ENCODE measurements at places on chromosomes 16 and 17. TPM values are rescaled to one million over a fixed set of nuclear protein-coding genes. Genes with fewer than 3 reads are reported as not detected.

- peak; percentile 21 for DNase-seq
Measured at GRCh38 chr17:55527540-55528118, 16.4 kb upstream of the SMIM36 start.

DNA sequence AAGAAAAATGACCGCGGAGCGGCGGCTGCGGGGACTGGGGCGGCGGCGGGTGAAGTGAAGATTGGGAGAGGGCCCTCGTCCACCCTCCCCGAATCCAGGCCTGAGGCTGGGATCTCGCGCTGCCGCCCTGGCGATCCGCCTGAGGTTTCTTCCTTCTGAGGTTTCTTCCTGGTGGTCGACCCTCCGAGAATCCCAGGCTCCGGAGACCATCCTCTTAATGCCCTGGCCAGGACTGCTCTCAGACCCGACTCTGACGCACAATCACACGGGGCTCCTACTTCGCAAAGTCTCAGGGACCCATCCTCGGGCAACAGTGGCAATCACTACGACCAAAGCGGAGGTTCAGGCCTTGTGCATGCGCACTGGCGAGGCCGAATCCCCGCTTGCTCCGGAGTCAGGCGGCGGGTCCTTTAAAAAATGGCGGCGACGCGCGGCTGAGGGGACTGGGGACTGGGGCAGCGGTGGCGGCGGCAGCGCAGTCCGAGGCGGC lies 18.0 kb upstream of the KCNJ18 start:
- no peak for DNase-seq

DNA sequence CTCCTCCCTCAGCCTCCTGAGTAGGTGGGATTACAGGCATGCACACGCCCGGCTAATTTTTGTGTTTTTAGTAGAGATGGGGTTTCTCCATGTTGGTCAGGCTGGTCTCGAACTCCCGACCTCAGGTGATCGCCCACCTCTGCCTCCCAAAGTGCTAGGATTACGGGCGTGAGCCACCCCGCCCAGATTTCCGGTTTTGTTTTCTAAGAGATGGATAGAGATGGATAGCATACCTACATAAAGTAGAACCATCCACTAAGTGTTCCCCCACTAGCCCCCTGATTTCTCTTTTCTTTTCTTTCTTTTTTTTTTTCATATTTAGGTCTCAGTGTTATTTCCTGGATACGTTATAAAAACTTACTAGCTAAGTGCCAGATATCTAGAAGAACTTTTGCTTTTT lies 2.0 kb downstream of the WSB1 start:
- DNase-seq = no peak

DNA sequence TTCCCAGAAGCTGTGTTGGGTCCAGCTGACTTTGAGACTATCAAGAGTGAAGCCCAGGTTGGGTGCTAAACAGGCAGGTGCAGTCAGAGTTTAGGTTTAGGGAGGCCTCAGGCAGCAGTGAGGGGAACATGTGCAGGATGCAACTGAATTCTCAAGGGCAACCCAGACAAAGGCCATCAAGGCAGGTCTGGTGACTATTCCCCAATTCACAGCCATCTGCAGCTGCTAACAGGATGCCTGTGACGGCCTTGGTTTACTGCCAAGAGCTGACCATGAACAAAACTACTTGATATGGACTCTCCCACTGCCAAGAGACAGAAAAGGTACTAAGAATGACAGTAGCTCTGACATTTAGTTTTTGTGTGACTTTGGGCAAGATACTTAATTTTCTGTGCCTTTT lies 45.2 kb upstream of the BCAR1 start:
- peak; percentile 72 for DNase-seq

GRCh38 chr16:14198572-14198971 lies 127.5 kb downstream of the MRTFB start:
- no peak for DNase-seq

Gene BTBD17
- not detected for total RNA-seq

Gene PMFBP1
- not detected for total RNA-seq

Gene CLEC18B
- total RNA-seq = not detected
